Left renal cortex interstitium (tissue), 4 donors: ENCODE measurements at places on chromosomes 1 and 21. TPM values are rescaled to one million over a fixed set of nuclear protein-coding genes. Genes with fewer than 3 reads are reported as not detected.

ATP1B1 gene
- polyA plus RNA-seq, result 488 TPM

CD1B gene
- not detected for polyA plus RNA-seq

ANGPTL7 gene
- 0.06 TPM for polyA plus RNA-seq

CNR2 gene
- 0.07 TPM for polyA plus RNA-seq

OR2L3 gene
- not detected for polyA plus RNA-seq

OR2T2 gene
- polyA plus RNA-seq, result not detected

ZNF593OS gene
- 1.4 TPM for polyA plus RNA-seq

VWA5B1 gene
- 2.7 TPM for polyA plus RNA-seq

ACTN2 gene
- polyA plus RNA-seq, result 0.33 TPM

DHRS3 gene
- polyA plus RNA-seq, result 82.5 TPM

CELA3A gene
- polyA plus RNA-seq, result not detected

LPAR3 gene
- 1.1 TPM for polyA plus RNA-seq

CAMK2N1 gene
- polyA plus RNA-seq, result 70.0 TPM

CD1E gene
- not detected for polyA plus RNA-seq

LCE1C gene
- not detected for polyA plus RNA-seq

TIE1 gene
- 47.9 TPM for polyA plus RNA-seq

RGS4 gene
- 13.2 TPM for polyA plus RNA-seq

LCE2B gene
- polyA plus RNA-seq, result not detected

PHLDA3 gene
- polyA plus RNA-seq, result 11.0 TPM

TESK2 gene
- 7.7 TPM for polyA plus RNA-seq

ASCL5 gene
- 0.21 TPM for polyA plus RNA-seq

S1PR1 gene
- polyA plus RNA-seq, result 19.7 TPM

FAM167B gene
- 8.6 TPM for polyA plus RNA-seq

PDPN gene
- 20.6 TPM for polyA plus RNA-seq

GRHL3 gene
- polyA plus RNA-seq, result 6.1 TPM

CSF3R gene
- 5.9 TPM for polyA plus RNA-seq

CYP4Z1 gene
- polyA plus RNA-seq, result 0.24 TPM

KRTAP19-3 gene
- not detected for polyA plus RNA-seq

NTMT2 gene
- polyA plus RNA-seq, result not detected

PRELP gene
- polyA plus RNA-seq, result 5.5 TPM

NOC2L gene
- 70.0 TPM for polyA plus RNA-seq

PTGFR gene
- polyA plus RNA-seq, result 0.28 TPM

SERPINC1 gene
- 0.27 TPM for polyA plus RNA-seq

FAM229A gene
- polyA plus RNA-seq, result 9.5 TPM

DNTTIP2 gene
- polyA plus RNA-seq, result 70.3 TPM

KCNA2 gene
- 0.46 TPM for polyA plus RNA-seq
